Calu3 (cell line): ENCODE measurements at places on chromosomes 5 and 9. TPM values are rescaled to one million over a fixed set of nuclear protein-coding genes. Genes with fewer than 3 reads are reported as not detected.

Gene EIF4E1B
- not detected in 2 replicates for total RNA-seq

Gene LCN2
- 2,733 and 4,208 TPM in 2 replicates for total RNA-seq

Gene CARTPT
- total RNA-seq: not detected in 2 replicates

GRCh38 chr9:100595391-100596199 lies 17.7 kb downstream of the CAVIN4 start:
- DNase-seq: peak; percentile 51

GRCh38 chr5:79795764-79796398 lies 106.2 kb downstream of the CMYA5 start:
- DNase-seq: peak; percentile 82

GRCh38 chr9:16763946-16764345 lies 106.5 kb downstream of the BNC2 start:
- DNase-seq: no peak

DNA sequence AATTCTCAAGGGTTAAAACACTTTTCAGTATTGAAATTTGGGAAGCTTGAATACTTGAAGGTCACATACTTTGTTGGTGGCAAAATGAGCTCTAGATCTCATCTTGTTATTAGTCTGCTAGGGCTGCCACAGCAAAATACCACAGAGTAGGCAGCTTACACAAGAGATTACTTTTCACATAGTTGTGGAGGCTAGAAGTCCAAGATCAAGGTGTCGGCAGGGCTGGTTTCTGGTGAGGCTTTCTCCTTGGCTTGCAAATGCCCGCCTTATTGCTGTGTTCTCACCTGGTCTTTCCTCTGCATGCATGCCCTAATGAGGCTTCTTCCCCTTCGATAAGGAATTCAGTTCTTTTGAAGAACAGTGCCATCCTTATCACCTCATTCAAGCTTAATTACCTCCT lies 270.8 kb upstream of the ANKRD55 start:
- no peak for DNase-seq

DNA sequence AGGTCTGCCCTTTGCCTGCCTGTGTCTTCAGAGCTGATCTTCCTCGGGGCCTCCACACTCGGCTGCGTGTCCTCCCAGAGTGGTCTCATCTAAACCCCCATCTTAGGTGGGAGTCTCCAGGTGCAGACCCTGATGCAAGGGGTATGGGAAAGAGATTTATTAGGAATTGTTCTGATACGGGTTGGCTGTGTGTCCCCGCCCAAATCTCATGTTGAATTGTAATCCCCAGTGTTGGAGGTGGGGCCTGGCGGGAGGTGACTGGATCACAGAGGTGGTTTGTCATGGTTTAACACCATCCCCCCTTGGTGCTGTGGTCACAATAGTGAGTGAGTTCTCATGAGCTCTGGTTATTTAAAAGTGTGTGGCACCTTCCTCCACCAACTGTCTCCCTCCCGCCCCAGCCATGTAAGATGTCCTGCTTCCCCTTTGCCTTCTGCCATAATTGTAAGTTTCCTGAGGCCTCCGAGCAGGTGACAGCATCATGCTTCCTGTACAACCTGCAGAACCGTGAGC lies 208.4 kb downstream of the AOPEP start:
- DNase-seq: no peak

- no peak for DNase-seq
Measured at GRCh38 chr5:172178991-172179989, 8.7 kb downstream of the STK10 start.

- no peak for DNase-seq
Measured at GRCh38 chr5:124056326-124056990, 544.5 kb downstream of the CSNK1G3 start.

GRCh38 chr9:12739014-12739652 lies 35.7 kb upstream of the LURAP1L start:
- no peak for DNase-seq
